Urinary bladder (tissue), 4 donors: ENCODE measurements at places on chromosomes 5 and 9. TPM values are rescaled to one million over a fixed set of nuclear protein-coding genes. Genes with fewer than 3 reads are reported as not detected.

Gene WWC1
- total RNA-seq, result 7.1 TPM

GRCh38 chr5:165296401-165297130, 1791.1 kb downstream of the MAT2B start:
- DNase-seq, result no peak

GRCh38 chr5:108276187-108277050, 105.5 kb downstream of the FBXL17 start:
- no peak for DNase-seq

- no peak for DNase-seq
These were observed 196.0 kb upstream of the PAPPA start for GRCh38 chr9:115957585-115957984.

GRCh38 chr5:57082441-57083067, 91.3 kb upstream of the GPBP1 start:
- DNase-seq, result no peak

Gene IL31RA
- total RNA-seq, result 0.26 TPM

DNA sequence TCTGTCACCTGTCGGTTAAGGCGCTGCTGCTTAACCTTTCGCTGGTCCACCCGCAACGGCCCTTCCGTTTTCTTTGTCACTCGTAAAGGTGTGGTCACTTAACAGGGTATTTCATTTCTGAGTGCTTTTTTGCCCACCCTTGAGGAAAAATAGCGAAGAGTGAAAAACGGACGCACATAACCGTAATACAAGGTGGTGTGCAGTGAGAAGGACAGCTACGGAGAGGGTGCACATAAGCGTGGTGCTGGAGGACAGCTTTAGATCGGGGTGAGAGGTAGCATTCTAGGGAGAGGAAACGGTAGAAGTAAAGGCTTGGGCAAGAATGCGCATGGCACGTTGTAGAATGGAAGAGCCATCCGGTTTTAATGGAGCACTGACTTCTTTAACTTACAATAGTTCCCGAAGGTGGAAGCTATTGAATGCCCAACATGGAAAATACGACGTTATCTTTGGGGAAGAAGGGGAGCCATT, 761 bp downstream of the CCT5 start:
- DNase-seq, result no peak

Gene IL3
- not detected for total RNA-seq

DNA sequence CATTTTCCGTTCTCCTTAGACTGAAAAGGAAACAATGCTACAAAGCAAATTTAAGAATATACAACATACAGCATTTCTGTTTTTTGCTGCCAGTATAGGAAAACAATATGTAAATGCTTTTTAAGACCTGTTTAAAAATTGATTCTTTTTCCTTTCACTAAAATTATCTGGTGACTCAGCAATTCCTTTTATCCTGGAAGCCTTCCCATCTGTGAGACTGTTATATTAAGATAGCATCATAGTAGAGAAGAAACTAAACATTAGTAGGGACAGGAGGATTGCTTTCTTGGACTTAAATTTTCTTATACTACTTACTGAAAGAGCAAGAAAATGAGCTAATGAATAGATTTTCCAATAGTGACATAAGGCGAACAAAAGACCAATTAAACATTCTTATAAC, 30.0 kb upstream of the GPR21 start:
- DNase-seq, result no peak

DNA sequence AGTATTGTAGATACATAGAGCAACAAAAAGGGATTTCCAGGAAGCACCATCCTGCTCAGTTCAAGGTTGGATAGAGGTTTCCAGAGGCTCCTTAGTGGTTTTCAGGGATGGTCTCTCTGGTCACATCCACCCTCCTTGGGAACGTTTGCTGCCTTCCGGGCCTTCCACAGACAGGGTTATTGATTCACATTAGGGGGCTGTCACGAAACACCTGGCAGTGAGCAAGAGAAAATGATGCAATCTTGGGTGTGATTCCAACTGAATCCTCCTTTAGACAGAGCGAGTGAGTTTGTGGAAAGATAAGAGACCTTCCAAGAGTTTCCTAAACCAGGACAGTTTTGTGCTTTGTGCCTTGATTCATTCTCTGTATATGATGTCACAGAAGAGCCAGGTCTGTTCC, 43.8 kb upstream of the CTSL start:
- DNase-seq, result no peak

GRCh38 chr5:91174396-91174795, 208.7 kb downstream of the ARRDC3 start:
- DNase-seq, result no peak

DNA sequence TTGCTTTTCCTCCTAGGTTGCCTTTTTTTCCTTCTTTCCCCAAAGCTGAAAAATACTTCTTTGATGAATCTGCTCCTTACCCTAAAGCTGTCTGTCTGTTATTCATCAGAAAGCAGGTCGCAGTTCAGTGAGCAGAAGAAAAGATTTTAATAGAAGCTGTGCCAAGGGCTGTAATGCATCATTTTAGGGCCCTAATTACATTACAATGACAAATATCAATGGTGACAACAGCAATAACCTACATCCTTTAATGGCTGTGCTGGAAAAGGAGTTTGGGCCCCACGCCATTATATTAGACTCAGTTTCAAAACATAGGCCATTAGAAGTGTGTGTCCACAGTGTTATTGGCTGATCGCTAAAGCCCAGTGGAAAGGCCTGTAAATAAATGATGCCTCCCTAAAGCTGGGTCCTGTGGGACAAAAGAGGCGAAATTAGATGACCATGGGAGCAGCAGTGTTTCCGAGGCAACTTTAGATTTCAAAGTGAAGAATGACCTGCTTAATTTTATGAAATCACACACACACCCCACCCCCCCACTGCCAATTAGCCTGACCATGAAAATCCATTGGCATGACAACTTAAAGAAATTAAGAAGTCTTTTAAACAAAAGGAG, 38.4 kb downstream of the TLE4 start:
- DNase-seq, result no peak

Gene GFI1B
- total RNA-seq, result 0.26 TPM

GRCh38 chr5:174998131-174998730, 273.8 kb downstream of the MSX2 start:
- DNase-seq, result no peak

GRCh38 chr9:70802206-70802605, 319.2 kb downstream of the TRPM3 start:
- no peak for DNase-seq

DNA sequence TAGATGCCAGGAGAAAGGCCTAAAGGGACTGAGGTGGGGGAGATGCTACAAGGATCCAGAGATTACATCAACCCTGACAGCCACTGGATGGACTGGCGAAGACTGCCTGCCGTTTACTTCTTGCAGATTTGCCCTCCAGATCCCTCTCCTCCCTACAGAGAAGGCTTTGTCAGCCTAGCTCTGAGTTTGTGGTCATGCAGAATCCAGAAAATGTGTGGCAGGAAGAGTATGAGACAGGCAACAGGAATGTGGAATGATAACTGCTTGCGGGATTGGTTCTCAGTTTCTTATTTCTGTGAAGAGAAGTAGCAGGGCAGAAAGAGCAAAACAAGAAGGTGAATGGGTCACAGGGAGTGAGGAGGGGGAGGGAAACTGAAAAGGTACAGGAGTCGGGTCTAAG, 129.6 kb downstream of the TLE1 start:
- no peak for DNase-seq

Gene TMC1
- 1.9 TPM for total RNA-seq

GRCh38 chr5:144548936-144549335, 378.3 kb downstream of the KCTD16 start:
- no peak for DNase-seq

GRCh38 chr5:35229076-35230037, 930 bp downstream of the PRLR start:
- DNase-seq, result no peak

DNA sequence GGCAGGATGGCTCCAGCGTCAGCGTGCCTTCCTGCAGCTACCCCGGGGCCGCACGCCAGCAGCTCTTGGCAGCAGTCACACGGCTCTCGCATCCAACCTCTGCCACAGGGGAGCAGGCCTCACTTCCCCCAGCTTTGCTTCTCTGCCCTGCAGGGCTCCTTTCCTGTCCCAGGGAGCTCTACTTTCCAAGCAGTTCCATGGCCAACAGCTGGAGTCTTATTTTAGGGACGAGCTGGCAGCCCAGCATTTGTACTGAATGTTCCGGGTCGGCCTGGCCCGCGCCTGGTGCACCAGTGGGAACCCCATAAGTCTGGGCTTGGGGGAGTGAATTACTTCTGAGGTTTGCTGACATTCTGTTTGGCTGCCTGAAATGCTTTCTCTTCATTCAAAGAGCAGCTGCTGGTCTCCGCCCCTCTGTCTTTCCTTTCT, 34.6 kb downstream of the GADD45G start:
- no peak for DNase-seq

GRCh38 chr5:149904293-149904886, 40.2 kb downstream of the PDE6A start:
- DNase-seq, result no peak

DNA sequence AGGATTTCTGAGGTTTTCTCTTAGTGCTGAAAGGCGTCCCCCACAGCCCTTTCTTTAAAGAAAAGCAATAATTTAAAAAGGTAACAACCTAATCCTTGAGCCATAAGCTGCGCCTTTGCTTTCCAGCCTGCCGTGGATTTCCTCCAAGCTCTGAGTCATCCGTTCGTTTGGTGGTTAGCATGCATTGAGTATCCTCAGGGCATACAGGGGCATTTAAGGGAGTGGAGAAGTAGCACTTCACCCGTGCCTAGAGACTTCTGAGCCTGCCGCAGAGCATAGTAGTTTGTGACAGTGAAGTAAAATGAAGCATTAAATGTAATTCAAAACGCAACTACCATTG, 892 bp upstream of the TNC start:
- no peak for DNase-seq

Gene TPM2
- 907 TPM for total RNA-seq

Gene ITK
- 1.1 TPM for total RNA-seq

DNA sequence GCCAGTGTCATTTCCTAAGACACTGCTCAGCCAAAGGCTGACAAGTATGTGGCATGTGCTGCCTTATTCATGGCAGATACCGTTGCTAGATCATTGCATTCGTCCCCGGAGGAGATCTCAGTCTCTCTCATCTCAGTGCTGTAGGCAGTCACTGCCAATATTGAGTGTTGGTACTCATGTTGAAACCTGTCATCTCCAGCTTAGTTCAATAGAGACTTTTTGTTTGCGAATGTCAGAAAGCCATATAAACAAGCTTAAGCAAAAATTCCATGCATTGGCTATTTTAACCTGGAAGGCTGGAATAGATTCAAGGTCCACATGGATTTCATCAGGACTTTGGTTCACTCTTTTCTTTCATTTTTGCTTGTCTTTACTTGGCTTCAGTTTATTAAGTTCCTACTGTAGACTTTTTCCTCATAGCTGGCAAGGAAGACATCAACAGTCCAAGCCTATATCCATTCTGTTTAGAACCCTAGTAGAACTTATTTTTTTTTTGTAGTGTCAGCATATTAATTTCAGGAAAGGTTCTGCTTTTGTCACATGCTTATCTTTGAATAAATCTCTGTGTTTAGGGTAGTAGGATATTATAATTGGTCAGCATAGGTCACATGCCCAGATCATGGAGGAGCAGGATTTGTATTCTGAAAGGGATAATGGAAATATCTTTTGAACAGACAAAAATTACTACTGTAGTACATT, 66.8 kb downstream of the FCHO2 start:
- DNase-seq, result no peak

GRCh38 chr5:131364507-131365050, 100.7 kb downstream of the CDC42SE2 start:
- DNase-seq, result no peak

DNA sequence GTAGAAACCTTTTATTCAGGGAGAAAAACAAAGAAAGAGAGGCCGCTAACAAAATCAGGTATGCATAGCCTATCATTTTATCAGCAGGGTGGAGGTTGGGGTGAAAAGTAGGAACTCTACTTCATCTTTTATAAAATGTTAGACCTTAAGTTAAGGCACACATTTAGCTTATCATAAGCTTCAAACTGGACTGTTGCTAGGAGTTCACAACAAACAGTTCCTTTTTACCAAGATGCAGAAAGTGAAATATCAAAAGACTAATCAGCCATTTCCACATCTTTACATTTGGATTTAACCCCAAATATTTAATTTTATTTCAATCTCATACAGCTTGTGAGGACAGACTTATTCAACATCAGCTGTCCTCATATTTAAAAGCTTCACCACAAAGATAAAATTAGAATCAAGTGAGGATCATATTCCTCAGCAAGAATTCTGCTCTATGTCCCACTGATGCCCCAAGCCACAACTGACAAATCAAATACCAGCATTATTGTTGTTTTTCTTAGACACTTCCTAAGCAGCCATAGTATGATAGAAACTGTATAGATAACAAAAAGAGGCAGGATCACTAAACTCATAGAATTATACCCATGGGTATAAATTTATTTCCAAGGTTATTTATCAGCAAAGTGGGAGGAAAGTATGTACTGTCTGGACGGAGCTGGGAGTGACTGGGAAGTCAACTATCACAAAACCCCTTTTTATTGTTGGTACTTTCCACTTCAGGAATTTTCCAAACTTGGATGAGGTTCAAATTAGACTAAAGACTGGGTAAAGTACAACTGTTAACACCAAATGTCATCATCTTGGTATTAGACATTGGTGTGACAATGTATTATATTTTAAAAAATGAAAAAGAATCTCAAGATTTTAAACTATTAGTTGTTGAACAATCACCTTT, 29.9 kb upstream of the MYOT start:
- no peak for DNase-seq

- DNase-seq, result no peak
These were observed 232.8 kb downstream of the ADAMTS6 start for GRCh38 chr5:65248896-65249295.

DNA sequence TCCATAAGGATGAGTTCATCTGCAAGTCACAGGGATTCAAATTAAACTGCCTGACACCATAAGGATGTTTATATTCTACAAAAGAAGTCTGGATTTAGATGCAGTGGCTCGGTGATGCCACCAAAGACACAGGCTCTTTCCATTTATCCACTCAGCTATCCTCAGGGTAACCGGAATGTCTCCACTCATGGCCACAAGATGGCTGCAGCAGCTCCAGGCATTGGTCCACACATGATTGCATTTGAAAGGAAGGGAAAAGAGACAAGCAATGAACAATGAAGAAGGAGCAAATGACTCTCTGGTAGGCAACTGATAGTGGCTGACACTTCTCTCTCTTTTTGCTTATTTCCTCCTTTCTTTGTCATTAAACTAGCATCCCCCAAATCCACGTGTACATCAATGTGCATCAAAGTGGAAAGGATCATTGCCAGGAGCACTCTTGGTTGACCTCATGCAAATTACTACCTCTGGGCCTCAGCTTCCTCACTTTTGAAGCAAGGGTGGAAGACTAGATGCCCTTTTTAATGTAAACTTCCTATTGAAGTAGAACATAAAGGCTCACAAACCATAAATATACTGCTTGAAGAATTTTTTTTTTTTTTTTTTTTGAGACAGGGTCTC, 7.2 kb upstream of the SNX30 start:
- DNase-seq, result no peak

- DNase-seq, result no peak
These were observed 191.3 kb upstream of the MPDZ start for GRCh38 chr9:13470836-13471235.

GRCh38 chr5:1031306-1031959, 22.8 kb downstream of the NKD2 start:
- DNase-seq, result no peak

DNA sequence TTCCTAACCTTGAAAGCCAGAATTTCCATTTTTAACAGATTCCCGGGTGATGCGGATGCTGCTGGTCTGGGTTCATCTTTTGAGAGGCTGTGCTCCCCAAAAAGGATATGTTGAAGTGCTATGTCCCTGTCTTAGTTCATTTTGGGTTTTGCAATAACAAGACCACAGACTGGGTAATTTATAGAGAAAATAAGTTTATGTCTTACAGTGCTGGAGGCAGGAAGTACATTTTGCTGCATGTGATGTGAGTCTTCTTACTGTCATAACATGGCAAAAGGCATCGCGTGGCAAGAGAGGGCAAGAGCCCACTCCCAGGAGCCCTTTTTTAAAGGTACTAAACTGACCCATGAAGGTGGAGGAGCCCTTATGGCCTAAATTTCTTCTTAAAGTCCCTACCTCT, 114.1 kb downstream of the DAPK1 start:
- no peak for DNase-seq
